ENCODE measurements at places on chromosomes 6 and 20.

DNA sequence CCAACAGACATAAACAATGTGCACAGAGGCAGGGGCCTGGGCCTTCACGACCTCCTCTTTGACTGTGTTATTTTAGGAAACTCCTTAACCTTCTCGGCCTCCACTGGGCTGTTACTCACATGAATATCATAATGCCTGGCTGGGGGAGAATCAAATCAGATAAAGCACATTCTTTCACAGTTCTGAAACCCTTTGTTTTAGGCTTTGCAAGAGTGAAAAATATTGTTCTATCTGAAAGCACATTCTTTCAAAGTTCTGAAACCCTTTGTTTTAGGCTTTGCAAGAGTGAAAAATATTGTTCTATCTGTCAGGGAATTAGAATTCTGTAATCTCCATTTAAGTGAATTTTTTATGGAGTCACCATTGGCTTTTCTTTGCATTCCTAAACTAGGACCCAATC, 50.7 kb upstream of the SYNDIG1 start:
- no peak for DNase-seq

DNA sequence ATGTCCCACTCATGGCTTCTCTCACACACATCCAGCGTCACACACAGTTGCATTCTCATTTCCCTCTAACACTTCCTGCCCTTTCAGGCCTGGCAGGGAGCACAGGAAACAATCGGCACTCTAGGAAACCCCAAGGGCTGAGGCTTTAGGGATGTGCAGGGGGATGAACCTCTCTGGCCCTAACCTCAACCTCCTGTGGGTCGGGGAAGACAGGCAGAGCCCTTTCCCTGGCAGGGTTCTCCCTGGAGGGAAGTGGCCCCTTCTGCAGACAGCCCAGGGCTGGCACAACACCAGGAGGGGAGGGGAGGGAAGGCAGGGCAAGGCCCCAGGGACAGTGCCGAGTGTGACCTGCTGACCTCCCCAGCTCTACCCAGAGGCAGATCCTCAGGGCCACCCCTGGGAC, 2.7 kb downstream of the TEAD3 start:
- DNase-seq = no peak

- no peak for DNase-seq
Measured at GRCh38 chr6:31728767-31729514, at the start of gene DDAH2. Gene DDAH2 (minus strand): TSS chr6:31729299. CDS start chr6:31729161, 138 bp downstream.

DNA sequence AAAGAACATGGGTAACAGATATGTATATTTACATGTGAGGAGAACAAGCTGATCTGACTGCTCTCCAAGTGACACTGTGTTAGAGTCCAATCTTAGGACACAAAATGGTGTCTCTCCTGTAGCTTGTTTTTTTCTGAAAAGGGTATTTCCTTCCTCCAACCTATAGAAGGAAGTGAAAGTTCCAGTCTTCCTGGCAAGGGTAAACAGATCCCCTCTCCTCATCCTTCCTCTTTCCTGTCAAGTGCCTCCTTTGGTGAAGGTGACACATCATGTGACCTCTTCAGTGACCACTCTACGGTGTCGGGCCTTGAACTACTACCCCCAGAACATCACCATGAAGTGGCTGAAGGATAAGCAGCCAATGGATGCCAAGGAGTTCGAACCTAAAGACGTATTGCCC, 5.2 kb downstream of the HFE start:
- DNase-seq = no peak

DNA sequence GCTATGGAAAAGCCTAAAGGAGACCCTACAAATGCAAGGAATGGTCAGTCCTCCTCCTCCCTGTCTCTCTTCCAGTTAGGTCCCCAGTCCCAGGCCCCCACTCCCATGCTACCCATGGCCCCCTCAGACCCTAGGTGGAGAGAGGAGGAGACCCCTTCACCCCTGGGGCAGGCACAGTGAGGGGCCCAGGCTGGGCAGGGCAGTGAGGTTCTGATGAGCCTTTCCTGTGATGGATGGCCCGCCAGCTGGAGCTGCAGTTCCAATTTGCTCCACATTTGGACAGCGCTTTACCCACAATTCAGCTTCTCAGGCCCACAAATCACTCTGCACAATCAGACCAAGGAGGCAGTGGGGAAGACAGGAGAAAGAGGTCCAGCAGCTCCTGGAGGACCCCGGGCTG, 37.3 kb upstream of the MLN start:
- no peak for DNase-seq

DNA sequence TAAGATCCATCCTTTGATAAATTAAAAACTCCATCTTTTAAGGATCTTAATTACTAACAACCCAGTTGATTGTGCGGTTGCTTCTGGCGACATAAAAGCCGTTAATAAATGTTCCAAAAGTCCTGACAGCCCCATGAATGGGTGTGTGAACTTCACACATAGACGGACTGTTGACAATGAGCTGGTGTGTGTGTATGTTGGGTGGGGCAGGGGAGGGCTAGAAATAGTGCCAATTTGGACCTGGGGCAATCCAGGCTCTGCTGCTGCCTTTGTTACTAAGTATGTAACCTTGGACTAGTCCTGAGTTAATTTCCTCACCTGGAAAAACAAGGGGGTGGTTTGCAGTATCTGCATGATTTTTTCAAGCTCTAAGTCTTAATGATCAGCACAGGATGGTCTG, 4.2 kb downstream of the MAS1 start:
- DNase-seq = no peak

GRCh38 chr6:134308800-134309199, 9.1 kb downstream of the SGK1 start:
- no peak for DNase-seq

DNA sequence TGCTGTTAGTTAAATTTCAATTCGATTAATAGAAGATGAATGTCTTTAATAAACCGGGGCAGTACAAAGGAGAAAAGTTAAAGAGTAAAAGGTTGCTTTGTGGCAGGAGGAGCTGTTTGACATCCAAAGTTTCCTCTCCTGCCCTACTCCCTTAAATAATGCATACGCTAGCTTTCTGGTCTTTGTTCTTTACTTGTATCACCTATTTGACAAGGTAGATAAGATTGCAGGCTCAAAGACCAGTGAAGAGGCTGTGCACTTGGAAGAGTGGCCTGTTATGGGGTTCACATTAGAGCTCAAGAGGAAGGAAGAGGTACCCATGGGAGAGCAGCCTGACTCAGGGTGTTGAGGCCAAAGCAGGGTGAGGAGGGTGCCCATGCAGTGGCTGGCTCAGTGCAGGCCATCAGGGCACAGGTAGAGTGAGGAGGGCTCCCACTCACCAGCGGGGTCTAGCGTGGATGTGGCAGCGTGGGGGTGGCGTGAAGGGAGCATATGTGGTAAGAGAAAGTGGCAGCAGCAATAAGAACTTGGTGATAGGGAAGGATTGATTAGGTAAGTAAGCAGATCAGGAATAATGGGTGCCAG, 29.3 kb upstream of the KLHL31 start:
- no peak for DNase-seq

GRCh38 chr6:126747728-126748540, 370.5 kb upstream of the RSPO3 start:
- DNase-seq = no peak

DNA sequence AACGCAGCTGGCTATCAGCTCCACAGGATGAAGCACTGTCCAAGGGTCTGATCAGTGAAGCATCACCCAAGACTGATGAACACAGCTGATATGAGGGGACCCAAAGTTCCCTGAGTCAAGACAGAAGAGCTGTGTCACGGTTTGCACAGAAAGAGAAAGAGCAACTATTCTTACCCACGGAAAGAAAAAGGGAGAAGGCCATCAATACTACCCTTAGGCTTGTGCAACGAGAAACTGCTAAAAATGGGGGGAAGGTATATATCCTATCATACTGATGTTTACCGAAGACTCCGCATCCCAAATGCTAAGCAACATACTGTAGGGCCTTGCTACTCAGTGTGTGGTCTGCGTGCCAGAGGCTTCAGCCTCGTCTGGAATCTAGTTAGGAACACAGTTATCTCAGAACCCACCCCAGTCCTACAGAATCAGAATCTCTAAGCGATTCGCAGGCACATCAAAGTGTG, 665 bp downstream of the FASTKD5 start:
- DNase-seq = peak; percentile 46

GRCh38 chr20:63982937-63983336, 2.0 kb downstream of the PRPF6 start:
- no peak for DNase-seq
